Activated naive CD4-positive, alpha-beta T cell treated with anti-CD3 and anti-CD28 coated beads for 36 hours (primary cell): ENCODE measurements at places on chromosomes 5 and 9.
A peak's percentile ranks its signal among the peaks of the same experiment; 100 is the strongest.

GRCh38 chr5:38148021-38148625 lies 110.2 kb upstream of the EGFLAM start:
- no peak for DNase-seq

GRCh38 chr9:120774719-120775118 lies 18.5 kb downstream of the FBXW2 start:
- no peak for DNase-seq

GRCh38 chr5:116861666-116862065 lies 287.0 kb upstream of the SEMA6A start:
- no peak for DNase-seq

GRCh38 chr5:91382530-91383026 lies 539 bp downstream of the ARRDC3 start:
- peak; percentile 49 for DNase-seq

DNA sequence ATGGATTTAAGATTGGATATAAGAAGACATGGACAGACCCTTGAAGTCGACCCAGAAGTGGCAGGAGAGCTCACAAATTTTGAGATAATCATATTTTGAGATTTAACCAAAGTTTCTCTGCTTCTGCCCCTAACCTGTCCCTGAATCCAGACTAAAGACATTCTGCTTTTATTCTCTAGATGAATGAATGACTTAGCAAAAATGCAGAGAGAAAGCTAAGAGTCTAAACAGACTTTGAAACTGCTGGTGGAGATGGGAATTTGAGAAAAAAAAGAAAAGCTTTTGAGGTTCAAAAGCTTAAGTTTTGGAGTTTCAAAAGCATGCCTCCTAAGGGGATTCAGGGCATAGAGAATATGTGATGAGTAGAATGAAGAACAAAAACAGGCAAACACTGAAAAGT lies 85.2 kb upstream of the KLF9 start:
- no peak for DNase-seq

DNA sequence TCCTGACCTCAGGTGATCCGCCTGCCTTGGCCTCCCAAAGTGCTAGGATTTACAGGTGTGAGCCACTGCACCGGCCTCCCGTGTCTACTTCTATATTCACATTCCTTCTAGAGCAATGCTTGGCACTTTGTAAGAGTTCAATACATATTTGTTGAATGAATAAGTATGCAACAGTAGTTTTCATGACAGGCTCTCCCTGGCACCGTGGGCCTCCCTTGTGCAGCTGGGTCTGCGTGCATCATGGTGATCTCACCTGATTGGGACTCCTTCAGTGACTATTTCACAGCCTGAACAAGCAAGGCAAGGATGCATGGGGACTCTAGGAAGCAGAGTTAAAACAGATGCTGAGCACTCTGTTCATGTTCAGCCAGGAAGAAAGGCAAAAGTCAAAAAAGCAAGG lies 6.8 kb upstream of the ZBTB34 start:
- no peak for DNase-seq

- DNase-seq = no peak
Observed at GRCh38 chr9:98836206-98836605, 28.7 kb downstream of the GALNT12 start.

DNA sequence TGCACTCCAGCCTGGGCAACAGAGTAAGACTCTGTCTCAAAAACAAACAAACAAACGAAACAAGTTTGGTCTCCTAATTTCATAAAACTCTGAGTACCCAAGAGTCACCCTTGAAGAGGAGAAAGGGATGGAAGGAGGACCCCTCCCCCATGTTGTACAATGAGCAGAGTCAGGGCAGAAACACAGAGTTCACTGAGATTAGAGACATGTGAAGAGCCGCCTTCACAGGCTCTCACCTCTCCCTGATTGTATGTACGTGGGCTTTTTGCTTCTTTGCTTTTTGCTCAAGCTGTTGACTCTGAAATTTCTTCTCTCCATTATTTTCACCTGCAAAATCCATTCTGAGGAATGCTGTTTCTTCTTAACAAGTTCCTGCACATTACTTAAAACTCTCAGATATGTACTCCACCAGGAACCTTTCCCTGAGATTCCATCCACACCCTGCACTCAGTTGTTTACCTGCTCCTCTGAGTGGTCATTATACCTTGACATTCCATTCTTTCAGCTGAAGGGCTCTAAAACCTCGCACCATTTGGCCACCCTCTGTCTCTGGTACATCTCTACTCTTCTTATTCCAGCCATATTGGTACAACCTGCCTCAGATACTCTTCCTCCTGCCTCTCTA lies 44.4 kb upstream of the ABCA1 start:
- DNase-seq = no peak

DNA sequence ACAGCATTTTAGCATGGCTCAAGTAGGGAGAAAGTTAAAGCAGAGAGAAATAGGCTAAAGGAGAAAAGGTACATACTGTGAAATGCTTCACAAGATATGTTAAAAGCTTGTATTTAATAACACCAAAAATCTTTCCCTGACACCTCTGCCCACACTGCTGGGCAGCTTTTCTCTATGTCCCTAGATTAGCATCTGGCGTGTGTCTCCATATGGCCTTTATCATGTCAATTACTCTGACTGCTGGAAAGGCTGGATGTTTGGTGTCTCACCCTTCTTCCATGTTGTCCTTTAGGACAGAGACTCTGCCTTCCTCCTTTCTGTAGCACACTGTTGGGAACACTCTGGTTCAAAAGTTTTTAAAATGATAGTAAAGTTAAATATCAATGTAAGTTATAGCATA lies 122.5 kb downstream of the OXCT1 start:
- no peak for DNase-seq

- no peak for DNase-seq
Observed at GRCh38 chr9:110114086-110114858, 93.7 kb downstream of the C9orf152 start.

GRCh38 chr5:115857057-115857479 lies 15.3 kb downstream of the AP3S1 start:
- no peak for DNase-seq

GRCh38 chr5:108278285-108279240 lies 103.3 kb downstream of the FBXL17 start:
- peak; percentile 12 for DNase-seq

DNA sequence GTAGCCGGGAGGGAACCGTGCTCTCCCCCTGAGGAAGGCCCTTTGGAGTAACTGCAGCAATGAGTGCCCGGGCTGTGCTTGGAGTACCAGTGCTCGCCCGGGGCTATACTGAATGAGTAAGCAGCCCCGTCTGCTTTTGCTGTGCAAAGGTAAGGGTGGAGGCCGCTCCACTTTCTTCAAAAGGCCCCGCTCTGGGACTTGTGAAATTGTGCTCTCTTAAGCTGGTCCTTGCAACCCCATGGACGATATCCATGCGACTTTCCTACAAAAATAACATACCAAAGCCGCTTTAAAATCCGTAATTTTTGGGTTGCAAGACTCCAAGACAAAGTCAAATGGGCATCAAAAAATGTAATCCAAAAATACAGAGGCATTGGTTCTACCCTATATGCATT lies 578 bp upstream of the TNFAIP8 start:
- DNase-seq = peak; percentile 67

DNA sequence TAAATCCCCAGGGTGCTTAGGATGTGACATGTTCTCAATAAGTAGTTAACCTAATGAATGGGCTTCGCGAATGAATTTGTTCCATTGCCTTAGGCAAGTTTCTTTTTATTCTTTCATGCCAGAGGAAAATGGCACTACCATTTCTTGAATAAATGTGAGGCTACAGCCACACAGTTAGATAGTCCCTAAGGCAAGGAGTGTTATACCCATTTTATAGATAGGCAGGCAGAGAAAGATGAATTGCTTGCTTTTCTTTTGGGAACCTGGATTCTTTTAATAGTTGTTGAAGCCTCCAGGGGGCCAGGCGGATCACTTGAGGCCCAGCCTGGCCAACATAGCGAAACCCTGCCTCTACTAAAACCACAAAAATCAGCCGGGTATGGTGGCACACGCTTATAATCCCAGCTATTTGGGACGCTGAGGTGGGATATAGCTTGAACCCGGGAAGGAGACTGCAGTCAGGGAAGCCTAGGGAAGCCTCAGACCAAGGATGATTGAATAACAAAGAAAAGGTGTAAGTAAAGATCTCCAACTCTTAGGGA lies 943 bp downstream of the NOP16 start:
- DNase-seq = no peak

DNA sequence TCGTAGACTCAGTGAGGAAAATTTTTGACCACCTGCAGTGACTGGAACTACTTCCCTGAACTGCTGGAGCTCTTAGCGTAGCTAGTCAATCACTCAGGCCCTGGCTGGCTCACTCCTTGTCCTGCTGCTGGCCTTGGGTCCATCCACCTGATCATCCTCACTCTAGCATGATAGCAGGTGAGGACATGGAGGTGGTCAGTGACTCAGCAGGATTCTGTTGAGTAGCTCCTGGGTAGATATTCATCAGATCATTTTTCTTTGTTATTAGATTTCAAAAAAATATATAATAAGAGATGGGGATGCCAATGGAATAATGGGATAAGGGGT lies 25.0 kb upstream of the SEMA4D start:
- DNase-seq = no peak

DNA sequence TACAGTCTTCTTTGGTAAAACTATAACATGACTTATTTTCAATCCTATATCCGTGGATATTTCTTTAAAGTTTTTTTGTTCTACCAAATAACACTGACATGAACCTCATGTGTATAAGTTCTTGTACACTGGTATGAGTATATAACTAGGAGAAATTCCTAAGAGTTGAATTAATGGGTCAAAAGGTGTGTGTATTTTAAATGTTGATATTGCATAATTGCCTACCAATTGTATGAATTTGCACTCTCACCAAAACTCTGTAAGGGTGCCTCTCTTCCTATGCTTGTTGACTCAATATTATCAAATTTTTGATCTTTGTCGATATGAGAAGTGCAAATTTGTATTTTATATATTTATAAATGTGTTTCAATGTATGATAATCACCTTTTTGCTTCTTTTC lies 22.9 kb upstream of the CCL21 start:
- no peak for DNase-seq

- DNase-seq = no peak
Observed at GRCh38 chr5:76805821-76806505, 12.9 kb upstream of the F2RL1 start.

DNA sequence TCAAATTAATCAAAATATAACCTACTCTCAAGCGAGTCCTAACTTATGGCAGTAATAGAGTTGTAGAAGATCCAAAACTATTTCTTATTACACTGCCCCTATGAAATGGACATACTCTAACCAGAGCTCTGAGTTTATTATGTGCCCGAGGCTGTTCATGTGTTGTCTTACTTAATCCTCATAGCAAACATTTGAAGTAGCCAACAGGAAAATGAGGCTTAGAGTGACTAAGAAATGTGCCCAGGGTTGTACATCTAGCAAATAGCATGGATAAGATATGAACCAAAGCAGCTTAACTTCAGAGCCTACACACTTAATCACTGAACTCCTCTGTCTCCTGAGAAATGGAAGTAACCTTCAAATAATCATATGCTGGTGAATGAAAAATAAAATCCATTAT lies 1551.7 kb downstream of the MAT2B start:
- DNase-seq = no peak

DNA sequence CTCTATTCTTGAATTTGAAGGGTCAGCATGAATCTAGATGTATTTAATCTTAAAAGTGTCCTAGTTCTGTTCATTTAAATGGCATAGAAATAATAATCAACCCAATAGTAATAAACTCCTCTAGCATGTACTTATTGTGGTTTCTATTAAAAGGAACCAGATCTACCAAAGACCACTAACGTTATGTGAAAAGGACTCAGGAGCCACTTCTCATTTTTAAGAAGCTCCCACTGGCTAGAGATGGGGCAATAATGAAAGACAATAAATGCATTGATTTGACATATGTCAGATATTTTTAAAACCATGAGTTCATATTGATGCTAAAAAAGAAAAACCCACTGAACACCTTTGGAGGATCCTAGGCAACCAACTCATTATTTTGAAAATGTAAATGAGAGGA lies 191.9 kb downstream of the ATP10B start:
- DNase-seq = no peak

DNA sequence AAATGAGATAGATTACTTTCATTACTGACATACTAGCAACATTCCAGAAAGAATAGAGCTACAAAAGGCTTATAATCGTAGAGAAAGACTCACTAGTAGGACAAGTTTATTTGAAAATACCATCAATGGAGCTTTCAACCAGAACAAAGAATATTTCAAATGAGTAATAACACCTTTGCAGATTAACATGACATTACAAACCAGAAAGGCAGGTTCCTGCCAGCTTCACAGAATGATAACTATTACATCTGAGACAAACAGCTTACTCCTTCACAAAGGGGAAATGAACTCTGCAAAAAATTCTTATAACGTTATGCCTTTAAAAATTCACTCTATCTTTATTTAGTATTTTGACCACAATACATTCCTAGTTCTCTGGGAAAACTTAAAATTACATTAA lies 103.1 kb downstream of the EPB41L4A start:
- no peak for DNase-seq

GRCh38 chr9:36278243-36278642 lies 20.0 kb upstream of the GNE start:
- no peak for DNase-seq

DNA sequence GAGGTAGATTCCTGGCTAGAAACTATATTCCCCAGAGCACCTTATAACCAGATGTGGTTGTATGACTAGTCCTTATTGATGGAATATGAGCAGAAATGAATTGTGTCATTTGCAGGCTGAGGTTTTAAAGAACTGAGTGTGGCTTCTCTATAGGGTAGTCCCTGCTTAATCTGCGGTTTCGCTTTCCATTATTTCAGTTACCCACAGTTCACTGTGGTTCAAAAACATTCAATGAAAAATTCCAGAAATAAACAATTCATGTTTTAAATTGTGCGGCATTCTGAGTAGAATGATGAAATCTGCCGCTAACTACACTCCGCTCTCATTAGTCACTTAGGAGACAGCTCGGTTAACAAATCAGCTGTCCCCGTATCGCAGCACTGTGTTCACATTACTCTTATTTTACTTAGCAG lies 65.1 kb downstream of the ANKRD55 start:
- DNase-seq = peak; percentile 52

- peak; percentile 41 for DNase-seq
Observed at GRCh38 chr9:131627648-131628458, 82.5 kb downstream of the PRRT1B start.

DNA sequence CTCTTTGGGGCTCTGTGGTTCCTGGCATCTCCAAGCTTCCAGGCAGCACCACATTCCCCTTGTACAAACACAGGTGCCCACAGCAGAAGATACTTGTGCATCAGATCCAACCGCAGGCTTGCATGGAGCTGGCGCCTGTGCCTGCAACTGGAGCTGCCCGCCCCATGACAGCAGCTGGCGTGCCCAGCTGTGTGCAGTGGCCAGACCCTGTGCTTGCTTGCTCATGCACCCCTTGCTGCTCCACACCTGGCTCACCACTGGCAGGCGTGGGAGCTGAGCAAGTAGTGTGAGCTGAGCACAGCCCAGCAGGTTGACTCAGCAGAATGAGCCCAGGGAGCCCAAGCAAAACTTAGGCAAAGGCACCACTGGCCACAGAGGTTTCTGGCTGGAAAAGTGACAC lies 84.4 kb upstream of the STARD4 start:
- DNase-seq = no peak

- no peak for DNase-seq
Observed at GRCh38 chr5:177508837-177509236, 789 bp downstream of the DOK3 start.
